IPS DF 6.9 (cell line): ENCODE measurements at places on chromosomes 2 and 18.

DNA sequence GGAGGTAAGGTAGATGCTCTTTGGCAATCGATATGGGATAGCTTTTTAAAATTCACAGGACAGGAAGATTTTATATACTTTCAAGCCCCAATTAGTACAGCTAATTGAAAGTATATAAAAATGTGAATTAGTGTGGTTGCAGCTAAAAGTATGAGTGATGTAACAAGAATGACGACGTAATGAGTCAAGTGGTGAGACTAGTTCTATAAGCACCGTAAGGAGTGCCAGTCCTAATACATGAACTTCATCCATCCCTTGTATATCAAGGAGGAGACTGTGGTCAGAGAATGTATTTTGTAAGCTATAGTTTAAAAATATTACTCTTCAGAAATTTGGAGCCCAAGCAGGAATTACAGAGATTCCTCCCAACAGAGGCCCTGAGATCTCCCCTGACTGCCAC, 25.8 kb downstream of the DNAJC27 start:
- no peak for DNase-seq

- no peak for DNase-seq
These were observed 365 bp upstream of the RAMP1 start for GRCh38 chr2:237859082-237859433.

- DNase-seq = no peak
These were observed 7.4 kb upstream of the EXOC6B start for GRCh38 chr2:72833084-72833714.

DNA sequence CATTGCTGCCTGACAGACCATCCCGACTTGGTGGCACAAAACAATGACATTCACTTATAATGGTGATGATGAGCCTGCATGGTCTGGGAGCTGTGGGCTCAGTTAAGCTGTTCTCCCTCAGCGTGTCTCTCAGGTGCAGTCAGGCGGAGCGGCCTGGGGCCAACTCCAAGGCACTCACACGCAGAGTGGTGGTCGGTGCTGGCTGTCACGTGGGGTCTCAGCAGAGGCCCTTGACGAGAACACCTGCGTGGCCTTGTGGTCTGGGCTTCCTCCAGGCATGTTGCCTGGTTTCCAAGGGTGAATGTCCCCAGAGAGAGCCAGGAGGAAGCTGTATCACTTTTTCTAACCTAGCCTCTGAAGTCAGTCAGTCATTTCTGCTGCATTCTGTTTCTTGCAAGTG, 29.8 kb downstream of the ARMC9 start:
- DNase-seq = no peak

DNA sequence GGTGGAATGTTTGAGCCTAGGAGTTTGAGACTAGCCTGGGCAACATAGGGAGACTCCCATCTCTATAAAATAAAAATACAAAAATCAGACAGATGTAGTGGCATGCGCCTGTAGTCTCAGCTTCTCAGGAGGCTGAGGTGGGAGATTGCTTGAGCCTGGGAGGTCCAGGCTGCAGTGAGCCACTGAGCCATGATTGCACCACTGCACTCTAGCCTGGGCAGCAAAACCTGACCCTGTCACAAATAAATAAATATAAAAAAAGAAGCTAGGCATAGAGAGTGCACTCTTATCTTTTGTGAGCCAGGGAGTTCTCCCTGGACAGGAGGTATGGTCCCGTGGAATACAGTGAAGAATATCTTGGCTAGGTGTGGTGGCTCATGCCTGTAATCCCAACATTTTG, 11.0 kb upstream of the KYNU start:
- DNase-seq = no peak

DNA sequence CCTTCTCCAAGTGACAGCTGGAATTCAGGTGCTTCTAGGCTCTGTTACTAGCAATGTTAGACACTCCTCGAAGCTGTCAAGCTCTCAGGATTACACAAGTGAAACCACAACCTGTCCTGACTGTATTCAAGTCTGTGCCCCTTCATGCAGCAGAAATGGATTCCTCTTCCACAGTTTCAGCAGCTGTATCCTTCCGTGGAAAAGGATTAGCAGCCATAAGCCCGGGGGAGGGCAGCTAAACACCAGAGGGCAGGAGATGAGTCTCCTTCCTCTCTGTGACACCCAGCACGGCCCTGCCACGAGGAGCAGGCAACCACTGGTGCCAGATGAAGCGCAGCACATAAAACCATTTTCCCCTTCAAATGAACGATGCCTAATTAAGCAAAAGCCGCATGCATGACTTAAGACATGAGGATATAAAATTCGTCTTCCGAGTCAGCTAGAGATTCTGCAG, 1.2 kb downstream of the ST3GAL5 start:
- no peak for DNase-seq

GRCh38 chr2:66851449-66851872, 416.5 kb downstream of the MEIS1 start:
- DNase-seq = no peak

DNA sequence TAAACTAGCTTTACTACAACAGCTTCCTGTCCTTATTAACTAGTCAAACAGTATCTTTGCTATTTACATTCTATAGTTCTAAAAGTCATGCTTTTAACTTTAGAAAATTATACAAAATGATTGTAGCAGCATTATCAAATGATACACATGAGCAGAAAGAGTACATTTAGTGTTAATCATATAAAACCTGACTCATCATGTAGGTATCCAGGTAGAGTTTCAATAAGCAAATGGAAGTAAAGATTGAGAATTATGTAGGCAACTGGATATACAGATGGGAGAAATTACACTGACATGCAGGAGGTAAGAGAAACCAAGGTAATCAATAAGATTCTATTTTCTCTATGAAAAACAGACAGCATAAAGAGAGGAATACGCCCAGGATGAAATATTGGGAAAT, 33.8 kb downstream of the TRIP12 start:
- DNase-seq = no peak

DNA sequence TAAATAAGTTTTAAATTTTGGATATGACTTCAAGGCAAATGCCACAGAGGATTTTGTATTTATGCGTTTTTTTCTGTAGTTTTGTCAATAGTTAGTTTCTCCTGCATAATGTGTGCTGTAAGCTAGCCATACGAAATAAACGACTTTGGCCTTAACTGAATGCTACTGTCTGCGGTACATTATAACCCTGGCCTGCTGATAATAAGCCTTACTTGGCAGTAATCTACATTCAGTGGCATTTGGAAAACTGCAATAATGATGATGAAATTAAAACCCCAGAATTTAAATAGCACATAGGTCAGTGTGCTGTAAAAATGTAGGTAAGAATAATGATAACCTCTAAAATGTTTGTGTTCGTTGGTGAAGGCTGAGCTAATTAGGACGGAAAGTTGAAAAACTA, 88.8 kb downstream of the LRP1B start:
- DNase-seq = no peak

DNA sequence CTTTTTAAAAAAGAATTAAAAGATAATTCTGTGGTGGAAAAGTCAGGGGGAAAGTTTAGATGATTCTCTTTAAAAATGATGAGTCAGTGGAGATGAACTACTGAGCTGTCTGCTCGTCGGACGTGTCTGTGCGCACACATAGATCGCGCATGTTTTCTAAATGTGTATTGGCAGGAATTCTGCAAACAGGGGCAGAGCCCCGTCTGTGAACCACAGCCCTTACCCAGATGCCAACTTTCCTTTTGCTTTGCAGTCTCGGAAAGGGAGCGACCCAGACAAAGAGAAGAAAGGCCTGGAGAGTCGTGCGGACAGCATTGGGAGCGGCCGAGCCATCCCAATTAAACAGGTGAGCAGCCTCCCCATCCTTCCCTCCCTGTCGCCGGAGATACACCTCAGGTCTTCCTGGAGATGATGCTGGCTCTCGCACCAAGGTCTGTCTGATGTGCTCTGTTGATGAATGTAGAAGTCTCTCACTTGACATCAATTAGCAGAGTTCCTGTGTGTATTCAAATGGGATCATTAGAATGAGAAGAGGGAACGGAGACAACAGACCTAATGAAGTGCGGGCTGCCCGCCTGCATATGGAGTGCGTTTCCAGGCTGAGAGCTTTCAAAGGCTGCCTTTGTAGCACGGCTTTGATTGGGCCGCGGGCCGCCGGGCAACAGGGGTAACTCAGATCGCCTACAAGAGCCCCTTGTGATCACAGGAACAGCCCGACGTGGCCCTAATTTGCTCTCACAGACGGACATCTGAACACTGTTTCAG, 313.3 kb downstream of the AGAP1 start:
- no peak for DNase-seq

DNA sequence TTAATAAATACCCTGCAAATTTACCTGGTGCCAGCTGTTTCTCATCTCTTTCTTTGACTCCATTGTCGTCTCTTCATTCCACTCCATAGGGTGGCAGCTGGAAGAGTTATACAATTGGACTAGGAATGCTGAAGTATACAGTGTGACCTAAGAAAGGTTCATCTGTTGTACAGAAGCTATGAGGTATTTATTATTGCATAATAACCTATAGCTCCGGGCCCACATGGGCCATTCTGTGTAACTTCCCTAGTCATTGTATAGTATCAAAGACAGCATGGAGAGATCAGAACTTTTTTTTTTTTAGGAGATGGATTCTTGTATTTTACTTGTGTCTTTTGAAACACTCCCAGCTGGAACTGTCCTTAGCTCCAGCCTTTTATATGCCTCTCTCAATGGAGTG, 26.2 kb downstream of the BMP10 start:
- DNase-seq = no peak

GRCh38 chr2:161418715-161419637, 2.9 kb downstream of the TBR1 start:
- no peak for DNase-seq

- no peak for DNase-seq
These were observed 119.2 kb upstream of the CCDC68 start for GRCh38 chr18:55078303-55078932.

GRCh38 chr2:174161490-174161889, 86.8 kb downstream of the OLA1 start:
- no peak for DNase-seq

GRCh38 chr18:8930990-8931616, 171.4 kb upstream of the NDUFV2 start:
- no peak for DNase-seq

DNA sequence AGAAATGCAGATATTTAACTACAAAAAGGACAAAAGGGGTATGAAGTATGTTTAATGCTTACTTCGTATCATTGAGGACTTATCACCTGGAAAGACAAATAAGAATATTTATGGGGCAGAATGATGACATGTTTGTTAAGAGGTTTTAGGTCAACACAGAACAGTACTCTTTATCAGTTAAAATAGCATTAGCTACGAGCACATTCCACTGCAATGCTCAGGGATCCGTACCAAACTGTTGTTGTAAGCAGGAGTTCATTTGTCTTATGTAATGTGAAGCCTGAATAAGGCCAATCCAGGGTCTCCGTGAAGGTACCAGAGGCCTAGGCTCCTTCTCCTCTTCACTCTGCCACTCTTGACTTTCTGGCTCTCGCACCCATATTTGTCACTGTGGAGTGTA, 465.7 kb upstream of the NRP2 start:
- no peak for DNase-seq

DNA sequence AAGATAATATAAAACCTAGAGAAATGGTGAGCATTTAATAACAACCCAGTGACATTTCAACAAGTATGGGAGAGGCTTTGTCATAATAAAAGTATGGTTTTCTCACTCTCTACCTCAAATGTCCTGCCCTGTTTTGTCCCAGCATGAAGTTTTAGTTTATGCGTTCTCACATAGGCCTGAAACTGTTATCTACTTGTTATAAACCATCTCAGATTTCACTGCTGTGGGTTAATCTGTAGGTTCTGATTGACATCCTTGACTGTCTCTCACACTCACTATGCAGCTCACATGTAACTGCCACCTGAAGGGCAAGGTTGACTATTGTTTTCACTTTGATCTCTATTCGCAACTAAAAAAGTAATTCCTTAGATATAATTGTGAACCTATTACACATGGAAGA, 44.9 kb downstream of the ZEB2 start:
- no peak for DNase-seq

DNA sequence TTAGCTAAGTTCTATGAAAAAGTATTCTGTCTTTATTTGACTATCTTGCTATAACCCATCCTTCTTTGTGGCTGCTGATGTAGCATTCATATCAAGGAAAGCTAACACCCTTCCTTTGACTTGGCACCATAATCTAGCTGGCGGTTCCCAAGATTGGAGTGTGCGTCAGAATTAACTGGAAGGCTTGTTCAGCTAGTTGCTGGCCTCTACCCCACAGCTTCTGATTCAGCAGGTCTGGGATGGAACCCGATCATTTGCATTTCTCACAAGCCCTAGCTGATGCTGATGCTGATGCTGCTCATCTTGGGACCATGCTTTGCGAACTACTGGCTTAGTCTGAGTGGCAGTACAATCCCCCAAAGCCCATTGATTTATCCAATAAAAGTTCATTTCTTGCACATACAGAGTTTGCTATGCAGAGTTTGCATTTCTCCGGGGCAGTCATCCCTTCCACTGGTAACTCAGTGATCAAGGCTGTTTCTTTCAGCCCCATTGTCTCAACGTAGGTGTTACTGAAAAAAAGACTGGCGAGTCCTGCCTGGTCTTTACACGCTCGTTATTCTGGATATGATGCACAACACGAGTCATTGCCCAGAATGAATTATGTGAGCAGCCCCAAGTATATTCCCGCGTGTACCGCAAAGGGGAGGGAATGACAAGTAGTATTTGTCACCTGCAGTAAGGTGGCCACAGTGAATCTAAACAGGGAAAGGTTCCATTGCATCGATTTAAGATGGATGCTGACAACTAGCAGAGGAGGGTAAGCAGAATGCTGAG, 96.5 kb downstream of the ZNF532 start:
- DNase-seq = no peak

DNA sequence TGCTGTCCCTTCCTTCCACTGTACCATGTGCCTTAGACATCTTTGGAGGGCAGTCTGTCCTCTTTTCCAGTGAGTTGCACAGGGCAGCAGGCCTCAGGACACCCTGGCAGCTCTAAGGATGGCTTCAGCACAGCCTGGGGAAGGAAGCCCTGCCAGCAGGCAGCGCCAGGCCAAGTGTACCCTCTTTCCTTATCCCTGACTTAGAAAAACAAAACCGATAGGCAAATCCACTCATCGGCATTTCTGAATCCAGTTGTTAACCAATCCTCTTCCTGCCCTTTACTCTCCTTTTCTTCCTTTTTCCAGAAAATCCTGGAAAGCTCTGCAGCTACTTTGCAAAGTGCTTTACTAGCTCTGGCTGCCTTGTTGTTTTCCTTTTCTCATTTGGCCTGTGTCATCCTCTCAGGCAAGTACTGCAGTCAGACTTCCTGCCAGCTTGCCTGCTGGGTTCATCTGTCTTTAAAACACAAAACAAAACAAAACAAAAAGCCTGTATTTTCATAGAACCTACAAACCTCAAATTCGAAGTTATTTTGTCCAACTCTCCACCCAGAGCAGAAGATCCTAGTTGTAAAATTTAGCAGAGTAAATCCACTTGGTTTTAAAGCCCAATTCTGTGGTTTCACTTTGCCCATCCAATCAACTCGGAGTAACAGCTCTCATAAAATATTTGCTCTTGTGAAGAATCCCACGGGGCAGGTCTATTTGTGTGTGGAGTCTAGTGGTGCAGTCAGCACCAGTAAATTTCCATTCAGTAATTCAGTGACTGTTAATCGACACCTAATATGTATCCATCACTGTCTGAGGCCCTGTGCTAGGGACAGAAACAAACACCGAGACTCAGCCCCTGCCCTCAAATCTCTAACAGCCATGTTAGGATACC, 45.2 kb downstream of the PCBP1 start:
- DNase-seq = no peak
